Ecto neural progenitor cell (in vitro differentiated cells): ENCODE measurements at places on chromosomes 3 and 15.

- DNase-seq, result no peak
Observed at GRCh38 chr15:48085591-48085930, 35.2 kb upstream of the SLC24A5 start.

- DNase-seq, result no peak
Observed at GRCh38 chr3:101588616-101589015, 14.6 kb downstream of the PCNP start.

GRCh38 chr3:58528629-58529028, 8.4 kb downstream of the ACOX2 start:
- DNase-seq, result no peak

DNA sequence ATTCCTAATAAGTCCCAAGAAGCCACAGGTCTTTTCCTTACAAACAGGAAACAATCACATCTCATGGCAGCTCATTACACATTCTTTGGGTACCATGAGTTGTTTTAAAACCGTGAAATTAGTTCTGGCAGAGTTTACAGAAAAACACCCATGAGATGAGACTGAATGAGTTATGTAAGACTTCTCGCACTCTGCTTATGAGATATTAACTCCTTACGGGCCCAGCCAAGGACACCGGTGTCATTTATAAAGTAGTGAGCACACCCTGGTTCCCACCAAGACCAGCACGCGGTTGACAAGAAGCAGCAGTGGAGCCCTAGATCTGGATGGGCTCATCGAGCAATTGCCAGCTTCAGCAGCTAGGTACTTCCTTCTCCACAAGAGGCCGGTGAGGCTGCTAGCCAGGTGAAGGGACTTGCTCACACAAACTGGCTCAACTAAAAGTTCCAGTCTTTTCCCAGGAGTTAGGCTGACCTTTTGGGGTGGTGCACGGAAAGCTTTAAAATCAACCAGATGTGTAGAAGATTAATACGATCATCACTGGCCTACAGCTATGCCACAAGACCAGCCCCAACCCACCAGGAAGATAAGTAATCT, 318.6 kb upstream of the ICE2 start:
- peak; percentile 22 for DNase-seq

- no peak for DNase-seq
Observed at GRCh38 chr3:127518456-127519081, 72.0 kb downstream of the TPRA1 start.

DNA sequence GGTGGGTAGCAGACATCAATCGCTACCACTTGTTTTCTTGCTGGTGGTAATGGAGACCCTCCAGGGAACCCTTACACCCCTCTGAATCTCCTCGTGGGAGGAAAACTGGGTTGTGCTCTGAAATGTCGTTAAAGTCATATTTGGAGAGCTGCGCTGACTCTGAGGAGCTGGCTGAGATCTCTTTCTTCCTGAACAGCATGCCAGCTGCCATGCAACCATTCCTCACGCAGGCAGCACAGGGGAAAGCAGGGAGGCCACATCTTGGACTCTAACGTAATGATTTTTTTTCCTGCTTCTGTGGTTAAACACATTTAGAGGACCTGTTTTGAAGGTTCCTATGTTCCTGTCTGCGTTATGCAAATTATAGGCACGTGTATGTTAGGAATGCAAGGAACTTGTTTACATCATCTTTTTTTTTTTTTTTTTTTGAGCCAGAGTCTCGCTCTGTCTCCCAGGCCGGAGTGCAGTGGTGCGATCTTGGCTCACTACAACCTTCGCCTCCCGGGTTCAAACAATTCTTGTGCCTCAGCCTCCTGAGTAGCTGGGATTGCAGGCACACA, 156.7 kb downstream of the TJP1 start:
- DNase-seq, result no peak

- DNase-seq, result no peak
Observed at GRCh38 chr3:99637016-99637367, 1.4 kb upstream of the COL8A1 start.

- peak; percentile 73 for DNase-seq
Observed at GRCh38 chr3:138939561-138940241, 7.2 kb downstream of the FOXL2 start.

- no peak for DNase-seq
Observed at GRCh38 chr15:90358124-90359033, 6.3 kb downstream of the ZNF774 start.

DNA sequence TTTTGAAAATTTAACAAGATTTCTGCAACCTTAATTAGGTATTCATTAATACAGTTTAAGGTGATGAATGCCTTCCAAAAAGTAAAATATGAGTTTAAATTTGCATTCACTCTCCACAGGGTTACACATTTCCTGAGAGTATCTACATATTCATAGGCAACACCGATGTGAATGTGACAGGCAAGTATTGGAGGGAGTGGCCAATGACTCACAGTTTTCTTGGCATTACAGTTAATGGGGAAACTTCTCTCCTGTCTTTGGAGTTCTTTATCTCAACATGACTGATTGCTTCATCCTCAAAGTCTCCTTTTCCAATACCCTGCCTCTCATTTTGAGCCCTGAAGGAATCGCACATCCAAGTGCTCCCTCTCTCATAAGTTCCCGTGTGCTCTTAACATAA, 181.9 kb upstream of the CHL1 start:
- no peak for DNase-seq

- DNase-seq, result no peak
Observed at GRCh38 chr3:181633556-181633955, 78.2 kb upstream of the SOX2 start.

GRCh38 chr3:32113566-32113965, 7.1 kb downstream of the GPD1L start:
- DNase-seq, result no peak

DNA sequence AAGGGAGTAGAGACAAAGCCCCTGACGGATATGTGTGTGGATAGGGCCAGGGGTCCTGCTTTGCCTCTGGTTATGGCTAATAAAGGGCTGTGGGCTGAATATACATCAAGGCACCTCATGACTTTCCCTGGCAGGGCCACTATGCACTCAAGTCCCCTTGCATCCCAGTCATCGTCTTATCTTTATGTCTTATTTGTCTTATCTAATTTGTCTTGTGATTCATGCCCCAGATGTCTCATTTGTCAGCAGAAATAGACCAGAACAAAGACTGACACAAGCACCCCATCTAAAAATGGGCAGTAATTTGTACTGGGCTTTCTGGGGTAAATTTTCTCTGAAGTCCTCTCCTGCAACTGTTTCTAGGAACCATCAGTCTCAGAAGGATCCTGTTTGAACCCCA, 68.6 kb downstream of the ITGA11 start:
- DNase-seq, result no peak

DNA sequence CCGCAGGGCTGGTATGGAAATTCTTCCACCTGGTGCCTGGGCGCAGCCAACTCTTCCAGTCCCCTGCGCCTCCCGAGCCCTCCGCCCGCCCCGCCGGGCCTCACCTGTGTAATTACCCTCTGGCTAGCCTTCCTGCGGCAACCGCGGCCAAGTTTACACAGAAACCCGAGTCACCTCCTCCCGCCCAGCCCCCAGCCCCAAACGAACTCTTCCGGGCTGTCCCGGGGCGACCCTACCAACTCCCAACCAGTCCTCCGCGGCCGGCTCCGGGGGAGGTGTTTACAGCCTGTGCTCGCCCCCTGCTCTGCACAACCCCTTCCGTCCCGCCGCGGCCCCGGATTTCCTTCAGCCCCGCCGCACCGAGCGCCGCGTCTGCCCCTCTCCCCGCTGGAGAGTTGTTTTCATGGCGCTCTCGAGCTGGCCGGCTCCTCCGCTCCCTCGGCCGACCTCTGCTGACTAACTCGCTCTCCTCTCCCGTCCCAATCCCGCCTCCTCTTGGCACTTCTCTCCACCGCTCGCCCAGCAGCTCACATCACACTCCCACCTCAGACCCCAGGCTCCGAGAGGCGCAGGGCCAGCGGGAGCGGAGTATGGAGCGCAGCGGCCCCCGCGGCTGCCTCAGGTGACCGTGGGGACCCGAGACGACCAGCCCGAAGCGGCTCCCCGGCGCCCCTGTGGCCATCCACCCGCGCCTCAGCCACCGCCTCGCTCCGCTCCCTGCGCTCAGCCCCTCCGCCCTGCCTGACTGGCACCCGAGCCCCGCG, 538 bp downstream of the ATOSA start:
- peak; percentile 81 for DNase-seq

GRCh38 chr3:43223670-43224364, 62.5 kb upstream of the SNRK start:
- no peak for DNase-seq

DNA sequence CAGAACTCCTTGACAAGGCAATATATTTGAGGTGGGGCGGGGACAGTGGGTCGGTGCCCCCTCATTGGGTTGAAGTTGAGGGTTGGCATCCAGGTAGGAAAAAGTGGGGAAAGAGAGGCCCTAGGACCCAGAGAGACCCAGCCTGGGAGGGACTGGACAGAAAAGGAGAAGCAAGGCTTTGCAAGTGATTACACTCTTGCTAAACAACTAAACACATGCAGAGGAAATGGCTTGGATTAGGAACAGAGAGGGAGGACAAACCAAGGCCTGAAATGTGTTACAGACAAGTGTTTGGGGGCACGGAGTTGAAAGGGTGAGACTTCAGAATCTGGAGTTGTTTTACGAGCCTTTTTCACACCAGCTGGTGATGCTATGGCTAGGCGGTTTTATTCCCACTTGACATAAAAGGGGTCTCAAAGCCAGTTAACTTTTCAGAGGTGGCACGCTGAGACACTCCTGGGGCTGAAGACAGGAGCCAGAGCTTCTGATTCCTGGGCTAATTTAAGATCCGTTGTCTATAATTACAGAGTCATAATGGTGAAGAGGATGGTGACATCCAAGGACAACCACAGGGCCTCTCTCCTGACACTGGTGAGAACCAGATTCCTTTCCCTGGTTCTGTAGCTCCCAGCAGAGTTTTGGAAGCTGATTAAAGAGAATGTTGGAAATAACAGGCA, 7.7 kb upstream of the KCTD6 start:
- no peak for DNase-seq

DNA sequence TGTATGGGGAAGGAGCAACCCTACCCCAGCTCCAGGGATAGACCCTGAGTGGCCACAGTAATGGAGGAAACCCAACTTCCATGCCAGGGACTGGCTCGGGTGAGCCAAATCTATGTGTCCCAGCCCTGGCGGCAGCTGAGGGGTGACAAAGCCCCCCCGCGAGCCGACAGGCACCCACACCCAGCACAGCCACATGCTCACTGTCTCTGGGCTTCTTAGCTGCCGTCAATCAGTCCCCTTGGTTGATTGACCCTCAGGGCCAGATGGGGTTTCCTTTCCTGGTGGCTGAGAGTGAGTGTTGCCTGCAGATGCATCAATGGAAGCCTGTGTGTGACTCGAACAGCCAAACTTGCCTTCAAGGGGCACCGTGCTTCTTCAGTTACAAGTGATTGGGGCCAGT, 2.1 kb upstream of the OCA2 start:
- DNase-seq, result peak; percentile 49

- DNase-seq, result no peak
Observed at GRCh38 chr15:47246317-47246716, 471.0 kb upstream of the SEMA6D start.

DNA sequence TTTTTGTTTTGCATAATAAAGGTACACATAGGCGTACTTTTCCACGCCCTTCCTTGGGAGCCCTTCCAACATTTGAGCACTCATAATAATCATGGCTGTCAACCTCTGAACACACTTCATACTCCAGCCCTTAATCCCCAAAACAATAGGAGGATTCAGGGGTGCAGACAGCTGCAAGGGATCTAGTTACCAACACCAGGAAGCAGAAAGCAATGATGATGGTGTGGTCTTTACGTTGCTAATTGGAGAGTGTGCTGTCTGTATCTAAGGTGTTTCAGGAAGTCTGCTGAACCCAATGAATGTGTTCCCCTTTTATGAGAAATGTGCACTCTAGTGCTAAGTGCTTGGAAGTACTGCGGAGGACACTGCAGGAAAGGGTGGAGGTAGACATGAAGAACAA, 60.3 kb upstream of the PDZRN3 start:
- DNase-seq, result no peak

GRCh38 chr15:58479941-58480340, 48.1 kb downstream of the LIPC start:
- no peak for DNase-seq

GRCh38 chr3:157582637-157582973, 79.4 kb upstream of the VEPH1 start:
- DNase-seq, result no peak

DNA sequence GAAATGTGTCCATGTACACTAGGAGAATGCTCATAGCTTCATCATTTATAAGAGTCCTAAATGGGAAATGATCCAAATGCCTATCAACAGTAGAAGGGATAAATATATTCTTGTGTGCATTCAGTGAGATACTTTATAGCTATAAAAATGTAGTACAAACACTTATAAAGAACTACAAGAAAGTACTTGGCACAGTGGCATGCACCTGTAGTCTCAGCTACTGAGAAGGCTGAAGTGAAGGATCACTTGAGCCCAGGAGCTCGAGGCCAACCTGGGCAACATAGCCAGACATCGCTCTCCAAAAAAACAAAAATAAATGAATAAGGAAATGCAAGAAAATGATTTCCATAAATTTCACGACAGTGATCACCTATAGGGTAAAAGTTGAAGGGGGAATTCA, 3.6 kb upstream of the FBXL2 start:
- DNase-seq, result no peak

GRCh38 chr3:124131158-124131557, 139.2 kb upstream of the ROPN1 start:
- DNase-seq, result no peak

GRCh38 chr15:63371297-63371918, 10.2 kb downstream of the CA12 start:
- no peak for DNase-seq

- peak; percentile 84 for DNase-seq
Observed at GRCh38 chr3:50274371-50275104, 4.3 kb upstream of the LSMEM2 start.

GRCh38 chr15:51935466-51936104, 36.0 kb downstream of the LEO1 start:
- DNase-seq, result no peak

DNA sequence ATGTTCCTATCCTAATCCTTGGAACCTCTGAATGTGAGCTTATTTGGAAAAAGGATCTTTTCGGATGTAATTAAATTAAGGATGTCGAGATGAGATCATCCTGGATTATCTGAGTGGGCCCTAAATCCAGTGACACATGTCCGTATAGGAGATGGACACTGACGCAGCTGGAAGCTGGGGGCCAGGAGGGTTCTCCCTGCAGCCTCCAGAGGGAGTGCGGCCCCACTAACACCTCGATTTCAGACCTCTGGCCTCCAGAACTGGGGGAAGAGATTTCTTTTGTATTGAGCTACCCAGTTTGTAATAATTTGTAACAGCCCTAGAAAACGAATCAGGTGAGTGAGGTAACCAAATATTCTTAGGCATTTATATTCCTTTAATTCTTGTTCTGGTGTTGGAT, 2.5 kb downstream of the DNAJB8 start:
- no peak for DNase-seq

GRCh38 chr15:33846142-33846541, 122.2 kb upstream of the CHRM5 start:
- no peak for DNase-seq

- no peak for DNase-seq
Observed at GRCh38 chr3:51522273-51522962, 16.1 kb upstream of the RAD54L2 start.

DNA sequence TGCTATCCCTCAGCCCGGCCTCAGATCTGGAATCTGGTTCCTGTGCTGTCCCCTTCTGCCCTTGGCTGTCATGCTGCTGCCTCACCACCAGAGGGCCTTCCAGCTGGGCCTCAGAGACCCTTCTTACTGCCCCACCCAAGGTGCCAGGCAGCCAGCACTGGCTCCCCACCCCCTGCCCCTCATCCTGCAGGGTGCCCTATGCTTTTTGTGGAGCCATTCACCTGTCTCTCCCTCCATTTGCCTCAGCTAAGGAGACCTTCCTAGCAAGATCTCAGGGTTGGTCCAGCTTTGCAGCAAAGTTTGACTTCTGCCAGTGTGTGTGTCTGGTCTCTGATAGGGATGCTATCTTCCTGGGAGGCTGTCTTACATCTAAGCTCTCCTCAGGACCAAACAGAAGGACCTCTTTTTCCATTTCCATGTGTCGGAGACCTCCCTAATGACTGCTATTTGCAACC, 1.9 kb upstream of the VWA5B2 start:
- DNase-seq, result peak; percentile 62
